ENCODE measurements at places on chromosomes 7 and 10.

DNA sequence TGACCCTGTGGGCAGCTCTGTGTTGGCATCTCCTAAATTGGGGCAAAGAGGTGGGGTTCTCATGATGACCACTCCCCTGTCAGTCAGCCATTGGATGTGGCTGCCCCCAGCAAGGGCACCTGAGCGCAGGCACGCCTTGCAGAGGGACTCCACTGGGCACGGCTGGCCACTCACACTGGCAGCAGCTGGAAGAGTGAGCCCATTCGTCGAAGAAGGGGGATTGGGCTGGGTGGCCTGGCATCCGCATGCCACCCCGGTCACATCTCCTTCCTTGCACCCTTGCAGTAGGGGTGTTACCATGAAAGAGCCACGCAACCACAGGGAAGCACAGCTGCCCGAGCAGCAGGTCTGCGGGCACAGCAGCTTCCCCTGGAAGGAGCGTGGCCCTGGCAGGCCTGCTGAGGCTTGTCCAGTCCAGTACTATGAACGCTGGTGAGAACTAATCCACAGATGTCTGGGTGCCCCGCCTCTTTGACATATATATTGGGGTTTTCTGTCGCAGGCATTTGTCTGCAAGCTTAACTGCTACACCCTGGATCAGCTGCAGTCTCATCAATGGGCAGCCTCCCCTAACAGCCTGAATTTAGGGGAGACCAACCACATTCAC is 25.7 kb upstream of the GRB10 start:
- no peak for DNase-seq

DNA sequence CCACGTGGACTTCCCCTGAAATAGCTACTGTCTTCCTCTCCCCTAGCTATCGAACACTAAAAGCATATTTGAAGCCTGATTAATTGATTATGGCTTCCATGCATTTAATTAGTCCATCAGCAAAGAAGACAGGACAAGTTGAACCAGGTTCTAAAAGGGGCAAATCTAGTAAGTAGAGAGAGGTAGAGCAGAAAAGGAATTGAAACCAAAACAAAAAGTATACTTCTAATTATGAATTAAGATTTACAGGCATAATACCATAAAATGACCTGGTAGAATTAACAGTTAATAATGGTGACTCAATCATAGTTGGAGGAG is 393 bp upstream of the DNAJC1 start:
- no peak for DNase-seq

- no peak for DNase-seq
Observed at GRCh38 chr7:7110706-7111105, 71.6 kb upstream of the C1GALT1 start.

DNA sequence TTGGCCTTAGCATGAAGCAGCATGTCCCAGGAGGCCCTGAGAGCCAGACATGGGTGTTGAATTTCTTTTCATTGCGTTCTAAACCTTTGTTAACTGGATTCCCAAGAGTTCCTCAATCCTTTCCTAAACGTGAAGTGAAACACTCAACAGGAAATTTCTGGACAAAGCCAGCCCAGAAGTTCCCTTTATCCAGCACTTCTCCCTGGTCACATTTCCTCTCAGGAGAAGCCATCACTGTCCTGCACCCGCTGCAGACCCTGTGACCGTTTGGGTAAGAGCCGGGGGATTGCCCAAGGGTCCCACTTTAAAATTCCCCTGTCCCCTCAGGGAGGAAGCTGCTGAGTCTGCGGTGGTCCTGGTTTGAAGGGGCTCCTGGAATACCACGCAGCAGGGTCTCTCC is 88.0 kb upstream of the ZPBP start:
- no peak for DNase-seq

DNA sequence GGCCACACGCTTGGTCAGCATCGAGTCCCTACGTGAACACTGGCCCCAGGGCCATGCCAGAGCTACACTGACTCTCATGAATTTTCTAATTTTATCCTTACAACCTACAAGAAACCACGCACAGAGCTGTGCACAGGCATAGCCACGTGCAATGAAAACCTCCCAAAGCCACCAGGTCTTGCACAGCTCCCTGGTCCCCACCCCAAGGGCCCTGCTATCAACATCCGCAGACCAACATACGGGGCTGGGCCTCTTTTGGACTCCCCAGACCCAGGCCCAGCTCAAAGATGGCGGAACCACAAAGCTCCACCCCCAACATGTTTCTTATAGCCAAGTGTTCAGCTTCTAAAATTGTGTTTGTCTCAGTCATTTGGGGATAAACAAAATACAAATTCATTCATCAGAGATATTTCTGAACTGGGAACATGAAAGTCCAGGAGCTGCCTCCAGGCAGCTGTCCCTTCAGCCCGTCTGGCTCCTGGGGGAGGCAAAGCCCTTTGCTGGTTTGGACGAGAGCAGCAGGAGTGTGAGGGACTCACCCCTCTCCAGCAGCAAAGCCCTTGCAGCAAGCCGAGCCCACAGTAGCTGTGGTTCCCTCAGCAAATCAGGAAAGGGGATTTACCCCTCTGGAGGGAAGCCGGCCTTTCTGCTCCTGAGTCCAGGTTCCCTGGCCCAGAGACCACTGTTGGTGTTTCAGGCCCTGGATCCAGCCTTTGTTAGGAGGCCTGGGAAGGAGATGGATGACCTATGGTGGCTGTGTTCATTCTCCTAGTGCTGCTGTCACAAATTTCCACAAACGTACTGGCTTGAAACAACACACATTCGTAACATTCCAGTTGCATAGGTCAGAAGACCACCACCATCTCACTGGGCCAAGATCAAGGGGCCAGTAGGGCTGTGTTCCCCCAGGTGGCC is 75.1 kb downstream of the OAT start:
- no peak for DNase-seq

- peak; percentile 61 for DNase-seq
Observed at GRCh38 chr10:122435212-122435827, 19.1 kb upstream of the ARMS2 start.

DNA sequence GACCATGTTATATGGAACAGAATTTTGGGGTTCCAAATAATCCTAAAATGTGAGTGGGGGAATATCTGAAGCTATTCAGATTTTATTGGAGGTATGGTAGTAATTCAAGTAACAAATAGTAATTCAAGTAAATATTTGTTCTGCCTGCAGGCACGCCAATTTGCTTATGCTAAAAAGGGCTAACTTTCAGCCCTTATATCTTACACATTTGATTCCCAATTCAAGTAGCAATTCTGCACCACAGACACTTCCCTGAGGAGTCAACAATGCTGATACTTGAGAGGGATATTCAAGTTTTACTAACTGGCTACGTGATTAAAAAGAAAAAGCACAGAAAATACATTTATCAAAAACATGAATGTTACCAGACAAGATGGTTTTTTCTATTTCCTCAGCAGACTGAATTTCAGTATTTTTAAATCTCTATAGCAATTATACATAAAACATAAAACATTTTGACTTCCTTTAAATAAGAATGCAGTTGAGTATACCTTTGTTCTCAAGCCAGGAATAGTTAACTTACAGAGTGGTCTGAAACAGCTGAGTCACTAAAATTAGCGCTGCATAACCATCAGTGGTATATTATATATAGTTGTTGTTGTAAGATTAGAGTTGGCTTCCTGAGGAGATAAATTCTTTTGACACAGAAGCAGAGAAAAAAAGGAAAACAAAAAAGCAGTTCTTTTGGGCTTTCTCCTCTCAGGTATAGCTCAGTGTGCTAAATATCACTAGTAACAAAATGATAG is 33.9 kb downstream of the MTPN start:
- no peak for DNase-seq
